ENCODE measurements at places on chromosomes 3 and 15.

DNA sequence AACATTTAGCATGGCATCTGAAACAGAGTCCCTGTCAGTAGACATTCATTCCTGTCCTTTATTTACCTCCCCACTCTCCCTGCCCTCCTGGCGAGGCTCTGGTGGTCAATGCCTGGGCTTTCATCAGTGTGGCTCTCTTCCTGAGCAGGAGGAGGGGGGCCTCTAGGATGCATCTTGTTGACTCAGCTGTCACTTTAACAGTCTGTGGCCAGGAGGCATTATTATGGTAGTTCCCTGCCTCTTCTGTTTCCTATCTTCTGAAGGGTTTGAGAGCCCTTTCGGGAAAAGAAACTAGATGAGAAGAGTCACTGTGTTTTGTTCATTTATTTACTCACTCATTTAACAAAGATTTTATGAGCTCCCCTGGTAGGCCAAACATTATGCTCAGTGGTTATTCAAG, 2.4 kb upstream of the PPP1R14D start:
- no peak for DNase-seq

DNA sequence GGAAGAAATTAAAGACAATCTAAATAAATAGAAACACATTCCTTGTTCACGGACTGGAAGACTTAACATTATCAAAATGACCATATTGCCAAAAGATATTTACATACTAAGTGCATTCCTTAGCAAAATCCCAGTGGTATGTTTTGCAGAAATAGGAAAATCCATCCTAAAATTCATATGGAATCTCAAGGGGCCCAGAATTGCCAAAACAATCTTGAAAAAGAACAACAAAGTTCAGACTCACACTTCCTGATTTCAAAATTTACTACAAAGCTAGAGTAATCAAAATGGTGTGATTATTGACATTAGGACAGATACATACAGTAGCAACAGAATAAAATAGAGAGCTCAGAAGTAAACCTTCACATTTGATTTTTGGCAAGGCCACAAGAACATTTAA, 515.5 kb downstream of the OCA2 start:
- DNase-seq, result no peak

- DNase-seq, result no peak
These were observed 29.4 kb downstream of the SLC22A14 start for GRCh38 chr3:38311476-38311875.

DNA sequence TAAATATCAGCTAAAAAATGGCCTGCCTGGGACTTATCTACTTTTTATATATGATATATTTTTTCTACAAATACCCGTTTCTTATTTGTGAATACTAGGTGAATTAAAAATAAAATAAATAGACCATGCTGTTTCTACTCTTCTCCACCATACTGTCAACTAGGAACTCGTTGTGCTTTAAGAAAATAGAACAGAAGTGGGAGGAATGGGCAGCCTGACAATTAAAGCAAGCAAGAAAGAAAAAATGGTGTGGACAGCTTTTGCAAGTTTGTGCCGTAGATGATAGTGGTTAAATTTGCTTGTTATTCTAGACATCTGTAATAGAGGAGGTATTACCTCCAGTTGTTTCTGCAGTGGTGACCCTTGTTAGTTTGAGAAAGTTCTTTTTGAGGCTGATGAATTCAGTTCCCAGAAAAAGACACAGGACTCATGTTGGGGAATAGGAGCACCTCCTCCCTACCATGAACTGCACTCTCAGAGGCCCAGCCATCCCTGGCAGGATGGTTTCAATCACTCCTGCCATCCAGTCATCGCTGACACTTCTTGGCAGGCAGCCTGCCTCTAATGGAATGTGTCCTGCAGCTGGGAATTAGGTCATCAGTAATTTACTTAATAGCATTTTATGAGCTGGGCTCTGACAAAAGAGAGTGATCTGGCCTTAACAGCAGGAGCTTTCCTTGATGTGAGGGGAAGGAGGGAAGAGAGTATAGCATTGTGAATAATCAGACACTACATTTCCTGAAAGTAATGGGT, 105.0 kb upstream of the GAP43 start:
- DNase-seq, result no peak

GRCh38 chr3:50630877-50631276, 13.9 kb downstream of the MAPKAPK3 start:
- DNase-seq, result no peak

- no peak for DNase-seq
These were observed 550.6 kb upstream of the NECTIN3 start for GRCh38 chr3:110521019-110521418.

DNA sequence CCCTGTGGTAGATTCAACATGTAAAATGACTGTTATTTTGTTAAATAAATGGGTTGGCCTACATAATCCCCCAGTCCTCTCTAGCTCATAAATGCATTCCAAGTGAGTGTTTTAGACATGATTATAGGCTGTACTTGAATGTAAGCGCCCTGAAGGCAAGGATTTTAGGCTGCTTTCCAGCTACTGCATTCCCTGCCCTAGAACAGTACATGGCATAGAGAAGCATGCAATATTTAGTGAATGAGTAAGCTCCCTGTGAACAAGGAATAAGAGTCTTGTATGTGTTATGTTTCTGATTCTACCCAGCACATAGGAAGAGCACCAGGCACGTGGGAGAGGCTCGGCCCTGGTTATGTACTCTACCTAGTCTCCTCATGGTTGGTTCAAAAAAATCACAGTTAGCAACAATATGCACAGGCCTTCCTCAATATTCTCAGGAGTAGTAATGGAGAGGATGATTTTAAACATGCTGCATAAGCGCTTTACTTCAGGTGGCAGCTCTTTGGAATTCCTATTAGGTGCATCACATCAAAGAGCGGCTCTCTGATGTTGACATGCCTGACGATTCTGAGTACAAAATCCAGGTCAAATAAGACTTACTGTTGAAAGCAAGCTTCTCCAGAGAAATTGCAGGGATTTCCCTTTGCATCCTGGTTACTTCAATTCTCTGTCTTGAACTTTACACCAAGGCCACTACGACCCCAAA, 456.6 kb downstream of the MAGI1 start:
- DNase-seq, result no peak

- DNase-seq, result peak; percentile 5
These were observed at the start of gene GOLGA8A for GRCh38 chr15:34437687-34438086. TSS of gene GOLGA8A (minus strand) at chr15:34437808. CDS start at chr15:34389691, 48,117 bp downstream.

- no peak for DNase-seq
These were observed 58.5 kb upstream of the TNFSF10 start for GRCh38 chr3:172581757-172582166.

DNA sequence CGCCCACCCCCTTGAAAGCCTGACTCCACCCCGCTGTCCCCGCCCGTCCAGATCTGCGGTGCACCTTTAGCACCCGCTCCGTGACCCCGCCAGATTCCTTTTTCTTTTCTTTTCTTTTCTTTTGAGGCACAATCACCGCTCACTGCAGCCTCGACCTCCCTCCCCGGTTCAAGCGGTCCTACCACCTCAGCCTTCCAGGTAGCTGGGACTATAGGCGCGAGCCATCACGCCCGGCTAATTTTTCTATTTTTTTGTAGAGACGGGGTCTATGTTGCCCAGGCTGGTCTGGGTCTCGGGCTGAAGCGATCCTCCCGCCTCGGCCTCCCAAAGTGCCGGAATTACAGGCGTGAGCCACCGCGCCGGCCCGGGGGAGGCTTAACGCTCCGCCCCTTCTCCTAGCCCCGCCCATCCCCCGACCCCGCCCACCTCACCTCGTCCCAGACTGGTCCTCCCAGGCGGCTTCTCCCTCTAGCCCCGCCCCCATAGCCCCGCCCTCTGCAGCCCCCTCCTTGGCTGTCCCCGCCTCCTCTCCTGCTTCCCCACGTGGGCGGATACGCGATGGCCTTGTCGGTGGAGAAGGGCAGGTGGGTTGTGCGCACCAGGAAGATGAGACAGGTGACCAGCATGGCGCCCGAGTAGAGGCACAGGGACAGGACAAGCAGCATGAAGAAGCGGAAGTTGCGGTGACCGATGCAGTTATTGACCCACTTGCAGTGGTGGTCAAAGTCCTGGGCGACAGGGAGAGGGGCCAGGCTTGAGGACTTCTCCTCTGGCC, 3.2 kb downstream of the ZDHHC19 start:
- peak; percentile 67 for DNase-seq

Data from hematopoietic multipotent progenitor cell treated with erythropoietin and hydrocortisone succinate and interleukin-3 and kit ligand, for 15 days (in vitro differentiated cells).